ENCODE measurements at places on chromosomes 4 and X.

- H3K4me3 ChIP-seq: no peak overlapping the region
- H3K36me3 ChIP-seq: peaks cover 28% of the 10 kb centered on the region
- no peak overlapping the region for H3K27ac ChIP-seq
- DNase-seq: no peak
- H3K27me3 ChIP-seq: no peaks in the 10 kb centered on the region
These were observed 31.9 kb downstream of the NSG1 start for GRCh38 chr4:4418676-4419390.

GRCh38 chr4:143626134-143626911 lies 74.2 kb downstream of the FREM3 start:
- H3K27me3 ChIP-seq: no peaks in the 10 kb centered on the region
- no peak overlapping the region for H3K4me3 ChIP-seq
- no peak overlapping the region for H3K27ac ChIP-seq
- H3K36me3 ChIP-seq: no peaks in the 10 kb centered on the region

- no peaks in the 10 kb centered on the region for H3K36me3 ChIP-seq
- H3K27ac ChIP-seq: no peak within 1 kb of the TSS
- H3K27me3 ChIP-seq: peaks cover 68% of the 10 kb centered on the region
- peak within 1 kb of the TSS; percentile 27 for H3K4me3 ChIP-seq
These were observed at the start of gene BMPR1B for GRCh38 chr4:94757192-94758140. TSS of gene BMPR1B (plus strand) at chr4:94757955. CDS start at chr4:95104425, 346,470 bp downstream.

GRCh38 chr4:101419336-101420135 lies 72.2 kb upstream of the PPP3CA start:
- no peaks in the 10 kb centered on the region for H3K27me3 ChIP-seq
- no peak for DNase-seq
- H3K36me3 ChIP-seq: no peaks in the 10 kb centered on the region
- H3K27ac ChIP-seq: no peak overlapping the region
- H3K4me3 ChIP-seq: no peak overlapping the region

DNA sequence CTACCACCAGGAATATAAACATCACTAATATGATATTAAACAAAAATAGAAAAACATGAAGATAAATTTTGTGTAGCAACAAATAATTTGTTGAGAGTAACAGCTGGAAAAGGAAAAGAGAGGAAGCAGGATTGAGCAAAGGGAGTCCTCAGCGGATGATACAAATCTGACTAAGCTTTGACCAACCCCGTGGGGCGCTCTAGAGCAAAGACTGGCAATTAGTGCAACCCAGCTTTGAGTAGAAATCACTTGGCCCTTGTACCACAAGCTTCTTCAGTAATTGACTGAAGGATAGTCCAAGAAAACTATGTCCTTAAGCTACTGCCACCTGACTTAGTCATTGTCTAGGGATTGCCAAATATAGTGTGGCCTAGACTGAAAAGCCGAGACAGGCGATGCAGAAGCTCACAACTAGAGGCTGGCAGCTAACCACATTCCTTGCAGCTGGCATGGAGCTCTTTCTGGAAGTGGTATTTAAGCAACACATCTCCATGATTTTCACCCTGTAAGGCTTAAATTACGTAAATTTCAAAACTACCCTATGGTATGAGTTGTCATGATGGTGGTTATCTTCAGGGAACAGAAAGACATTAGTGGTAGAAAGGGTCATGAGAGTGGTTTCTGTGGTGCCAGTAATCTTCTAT lies 396.0 kb downstream of the PDGFC start:
- no peaks in the 10 kb centered on the region for H3K4me1 ChIP-seq
- H3K4me3 ChIP-seq: no peak overlapping the region
- H3K27me3 ChIP-seq: no peaks in the 10 kb centered on the region

GRCh38 chrX:149205937-149206336 lies 299.2 kb downstream of the IDS start:
- no peak for DNase-seq
- H3K4me1 ChIP-seq: no peaks in the 10 kb centered on the region
- no peak overlapping the region for H3K27ac ChIP-seq
- no peaks in the 10 kb centered on the region for H3K36me3 ChIP-seq
- H3K27me3 ChIP-seq: no peaks in the 10 kb centered on the region

GRCh38 chrX:101219864-101220346 lies 319 bp downstream of the DRP2 start:
- H3K4me3 ChIP-seq: no peak overlapping the region
- H3K27ac ChIP-seq: no peak overlapping the region
- H3K4me1 ChIP-seq: peaks cover 5% of the 10 kb centered on the region

DNA sequence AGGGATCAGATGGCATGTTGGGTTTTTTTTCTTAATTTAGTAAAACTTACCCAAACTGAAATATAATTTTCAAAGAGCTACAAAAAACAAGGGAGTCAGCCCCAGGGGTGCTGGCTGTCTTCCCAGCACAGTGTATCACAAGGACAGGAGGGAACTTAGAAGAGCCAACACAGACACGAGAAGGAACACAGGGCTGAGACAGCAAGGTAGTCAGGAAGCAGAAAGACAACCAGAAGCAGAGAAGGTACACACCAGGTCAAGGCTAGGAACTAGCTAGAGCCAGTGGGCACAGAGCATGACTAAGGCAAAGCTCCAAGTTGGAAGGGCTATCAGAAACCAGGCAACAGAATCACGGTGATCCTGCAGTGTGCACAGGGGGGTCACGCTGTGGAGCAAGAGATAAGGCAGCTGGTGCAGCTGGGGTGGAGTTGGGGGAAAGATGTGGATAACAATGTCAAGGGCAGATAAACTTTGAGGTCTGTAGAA lies 168.7 kb downstream of the NR3C2 start:
- H3K27me3 ChIP-seq: no peaks in the 10 kb centered on the region
- no peak for DNase-seq
- H3K36me3 ChIP-seq: no peaks in the 10 kb centered on the region
- H3K27ac ChIP-seq: no peak overlapping the region

GRCh38 chr4:6914448-6914847 lies 4.8 kb downstream of the TBC1D14 start:
- peaks cover 31% of the 10 kb centered on the region for H3K4me1 ChIP-seq
- DNase-seq: no peak
- no peaks in the 10 kb centered on the region for H3K27me3 ChIP-seq
- no peak overlapping the region for H3K27ac ChIP-seq
- H3K36me3 ChIP-seq: no peaks in the 10 kb centered on the region

- no peaks in the 10 kb centered on the region for H3K36me3 ChIP-seq
- H3K4me1 ChIP-seq: no peaks in the 10 kb centered on the region
- DNase-seq: no peak
- no peak overlapping the region for H3K27ac ChIP-seq
These were observed 167.8 kb downstream of the ZNF330 start for GRCh38 chr4:141388481-141388880.

GRCh38 chrX:34654696-34655490 lies 2.2 kb downstream of the TMEM47 start:
- no peaks in the 10 kb centered on the region for H3K4me1 ChIP-seq
- H3K27me3 ChIP-seq: no peaks in the 10 kb centered on the region
- H3K27ac ChIP-seq: no peak overlapping the region
- H3K36me3 ChIP-seq: no peaks in the 10 kb centered on the region
- DNase-seq: peak; percentile 60
- H3K4me3 ChIP-seq: no peak overlapping the region

DNA sequence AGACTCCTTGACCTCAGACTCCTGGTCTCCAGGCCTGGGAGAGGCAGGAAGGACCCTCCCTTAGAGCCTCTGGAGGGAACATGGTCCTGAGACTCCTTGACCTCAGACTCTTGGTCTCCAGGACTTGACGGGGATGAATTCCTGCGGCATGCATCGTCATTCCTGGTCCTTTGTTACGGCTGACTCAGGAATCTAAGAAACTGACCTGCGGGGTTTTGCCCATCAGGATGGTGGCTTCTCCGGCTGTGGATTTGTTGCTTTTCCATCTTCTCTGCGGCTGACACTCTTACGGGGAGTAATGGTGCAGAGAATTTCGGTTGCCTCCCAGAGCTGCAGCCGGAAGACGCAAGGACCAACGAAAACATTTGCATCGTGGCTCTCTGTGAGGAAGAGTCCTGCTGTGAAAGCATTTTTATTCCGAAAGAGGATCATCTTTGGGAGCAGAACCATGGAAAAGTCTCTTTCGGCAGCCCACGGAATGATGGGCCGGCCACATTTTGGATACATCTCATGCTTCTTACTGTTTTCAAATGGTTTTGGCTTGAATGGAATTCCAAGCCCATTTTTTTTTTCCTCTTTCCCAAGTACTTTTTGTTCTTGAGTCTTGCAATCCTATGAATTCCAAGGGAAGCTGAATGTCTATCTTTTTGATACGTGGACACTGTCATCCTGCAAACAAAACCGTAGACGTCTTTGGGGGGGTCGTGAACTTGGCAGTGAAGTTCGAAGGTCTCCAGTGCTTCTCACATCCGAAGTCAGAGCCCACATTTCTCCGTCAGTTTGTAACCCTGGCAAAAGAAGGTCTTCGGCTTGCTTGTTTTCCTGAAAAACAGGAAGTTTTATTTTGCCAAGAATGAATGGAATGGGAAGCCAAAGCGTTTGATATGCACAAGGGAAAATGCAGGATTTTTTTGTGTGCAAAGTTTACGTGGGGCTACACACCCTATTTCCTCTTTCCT lies 36.5 kb downstream of the SHOX start:
- no peak overlapping the region for H3K4me3 ChIP-seq
- no peaks in the 10 kb centered on the region for H3K36me3 ChIP-seq
- no peak for DNase-seq
- no peak overlapping the region for H3K27ac ChIP-seq
- no peaks in the 10 kb centered on the region for H3K27me3 ChIP-seq

- H3K4me3 ChIP-seq: no peak overlapping the region
- peaks cover 5% of the 10 kb centered on the region for H3K4me1 ChIP-seq
- DNase-seq: no peak
- H3K27ac ChIP-seq: no peak overlapping the region
- peaks cover 4% of the 10 kb centered on the region for H3K27me3 ChIP-seq
These were observed 101.8 kb downstream of the ATP11C start for GRCh38 chrX:139831017-139831416.

DNA sequence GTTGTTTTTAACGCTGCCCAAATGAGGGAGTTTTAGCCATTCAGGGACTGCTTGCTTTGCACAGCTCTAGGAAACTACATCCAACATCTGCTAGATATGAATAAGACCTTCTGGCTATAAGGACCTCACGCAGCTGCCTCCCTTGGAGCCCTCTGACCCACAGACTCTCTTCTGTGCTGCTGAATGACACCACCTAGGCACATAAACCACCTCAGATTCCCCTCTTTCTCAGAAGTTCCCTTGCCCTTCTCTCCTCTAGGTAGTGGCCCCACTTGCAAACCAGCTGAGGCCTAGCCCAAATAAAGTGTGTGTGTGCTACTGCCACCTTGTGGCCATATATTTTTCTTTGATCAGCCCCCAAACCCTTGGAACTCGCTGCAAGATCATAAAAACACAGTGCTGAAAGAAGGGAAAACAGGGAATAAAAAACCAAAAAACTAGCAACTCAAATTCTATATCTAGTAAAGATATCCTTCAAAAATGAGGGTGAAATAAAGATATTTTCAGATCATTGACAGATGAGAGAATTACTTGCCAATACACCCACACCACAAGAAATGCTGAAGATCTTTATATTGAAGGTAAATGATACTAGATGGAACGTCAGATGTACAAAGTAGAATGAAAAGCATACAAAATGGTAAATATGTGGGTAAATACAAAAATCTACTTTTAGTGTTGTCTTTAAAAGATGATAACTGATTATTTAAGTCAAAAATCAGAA lies 265.9 kb downstream of the ADAMTS3 start:
- H3K4me1 ChIP-seq: no peaks in the 10 kb centered on the region

GRCh38 chr4:169634975-169635374 lies 14.6 kb downstream of the CLCN3 start:
- H3K4me3 ChIP-seq: no peak overlapping the region
- peaks cover 3% of the 10 kb centered on the region for H3K36me3 ChIP-seq
- no peaks in the 10 kb centered on the region for H3K27me3 ChIP-seq
- H3K4me1 ChIP-seq: peaks cover 13% of the 10 kb centered on the region

DNA sequence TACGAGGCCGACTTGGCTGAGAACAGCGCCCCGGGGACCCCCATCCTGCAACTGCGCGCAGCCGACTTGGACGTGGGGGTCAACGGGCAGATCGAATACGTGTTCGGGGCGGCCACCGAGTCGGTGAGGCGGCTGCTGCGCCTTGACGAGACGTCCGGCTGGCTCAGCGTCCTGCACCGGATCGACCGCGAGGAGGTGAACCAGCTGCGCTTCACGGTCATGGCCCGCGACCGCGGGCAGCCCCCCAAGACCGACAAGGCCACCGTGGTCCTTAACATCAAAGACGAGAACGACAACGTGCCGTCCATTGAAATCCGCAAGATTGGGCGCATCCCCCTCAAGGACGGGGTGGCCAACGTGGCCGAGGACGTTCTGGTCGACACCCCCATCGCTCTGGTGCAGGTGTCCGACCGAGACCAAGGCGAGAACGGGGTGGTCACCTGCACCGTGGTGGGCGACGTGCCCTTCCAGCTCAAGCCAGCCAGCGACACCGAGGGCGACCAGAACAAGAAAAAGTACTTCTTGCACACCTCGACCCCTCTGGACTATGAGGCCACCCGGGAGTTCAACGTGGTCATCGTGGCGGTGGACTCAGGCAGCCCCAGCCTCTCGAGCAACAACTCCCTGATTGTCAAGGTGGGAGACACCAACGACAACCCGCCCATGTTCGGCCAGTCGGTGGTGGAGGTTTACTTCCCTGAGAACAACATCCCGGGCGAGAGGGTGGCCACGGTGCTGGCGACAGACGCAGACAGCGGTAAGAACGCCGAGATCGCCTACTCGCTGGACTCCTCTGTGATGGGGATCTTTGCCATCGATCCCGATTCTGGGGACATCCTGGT lies 2.4 kb downstream of the PCDH7 start:
- no peaks in the 10 kb centered on the region for H3K4me1 ChIP-seq
- H3K27ac ChIP-seq: no peak overlapping the region
- H3K4me3 ChIP-seq: peak overlapping the region; percentile 17
